ENCODE measurements at places on chromosomes 3 and 15.
A peak's percentile ranks its signal among the peaks of the same experiment; 100 is the strongest.

DNA sequence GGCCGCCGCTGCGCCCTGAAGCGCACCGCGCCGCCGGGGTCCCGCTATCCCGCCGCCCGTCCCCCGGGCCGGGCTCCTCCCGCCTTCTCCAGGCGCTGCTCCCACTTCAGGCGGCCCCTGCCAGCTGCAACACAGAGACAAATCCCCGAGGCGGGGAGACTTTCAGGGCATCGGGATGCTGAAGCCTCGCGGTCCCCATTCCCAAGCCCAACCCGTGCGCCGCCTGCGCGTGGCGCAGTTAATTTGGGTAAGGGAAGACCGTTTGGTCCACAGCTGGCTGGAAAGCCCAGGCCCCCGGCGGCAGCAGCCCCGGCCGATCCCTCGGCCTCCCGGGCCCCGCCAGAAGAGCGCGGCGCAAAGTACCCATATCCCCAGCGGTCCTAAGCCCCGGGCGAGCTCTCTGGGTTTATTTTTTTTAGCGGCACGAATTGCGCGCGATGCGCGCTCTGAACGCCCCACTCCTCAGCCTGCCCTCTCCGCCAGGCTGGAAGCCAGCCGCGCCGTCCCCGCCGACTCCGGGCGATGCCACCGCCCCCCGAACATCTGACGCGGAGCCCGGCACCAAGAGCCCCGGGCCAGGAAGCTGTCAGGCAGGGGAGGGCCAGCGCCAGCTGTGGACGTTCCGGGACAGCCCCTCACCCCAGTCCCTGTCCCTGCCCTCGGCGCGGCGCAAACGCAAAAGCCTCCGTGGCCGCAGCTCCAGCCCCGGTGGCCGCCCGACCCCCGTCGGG lies 517 bp downstream of the FBN1 start:
- no peak for DNase-seq

- DNase-seq = no peak
Measured at GRCh38 chr15:100705841-100706240, 103.5 kb downstream of the ASB7 start.

DNA sequence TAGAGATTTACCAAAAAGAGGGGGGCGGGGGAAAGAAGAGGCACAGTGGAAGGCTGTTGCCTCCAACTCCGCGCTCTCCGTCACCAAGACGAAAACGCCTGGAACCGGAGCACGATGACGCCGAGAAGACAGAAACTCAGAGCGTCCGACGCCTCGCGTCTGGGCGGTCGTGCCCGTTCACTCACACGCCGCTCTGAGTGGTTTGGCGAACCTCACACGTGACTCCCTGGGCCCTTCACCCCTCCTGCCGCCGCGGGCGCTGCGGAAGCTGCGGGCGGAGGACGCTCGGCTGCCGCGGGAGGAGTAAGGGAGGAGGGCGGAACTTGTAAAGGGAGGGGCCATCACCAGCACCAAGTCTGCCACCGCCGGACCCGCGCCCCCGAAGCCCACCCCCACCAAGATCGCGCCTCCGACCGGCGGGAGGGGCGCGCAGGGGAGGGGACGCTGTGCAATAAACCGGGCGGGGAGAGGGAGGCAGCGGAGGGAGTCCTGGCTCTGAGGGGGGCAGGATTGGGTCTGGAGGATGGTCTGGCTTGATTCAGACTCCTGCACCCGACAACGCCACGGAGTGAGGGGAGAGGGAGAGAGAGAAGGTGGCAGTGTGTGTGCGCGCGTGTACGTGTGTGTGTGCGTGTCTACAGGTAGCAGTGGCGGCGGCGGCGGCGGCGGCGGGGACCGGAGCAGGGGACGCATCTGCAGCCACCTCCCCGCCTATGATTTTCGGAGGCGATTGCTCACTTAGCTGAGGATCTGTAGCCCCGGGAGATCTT lies 1.9 kb upstream of the NLGN1 start:
- DNase-seq = peak; percentile 58

DNA sequence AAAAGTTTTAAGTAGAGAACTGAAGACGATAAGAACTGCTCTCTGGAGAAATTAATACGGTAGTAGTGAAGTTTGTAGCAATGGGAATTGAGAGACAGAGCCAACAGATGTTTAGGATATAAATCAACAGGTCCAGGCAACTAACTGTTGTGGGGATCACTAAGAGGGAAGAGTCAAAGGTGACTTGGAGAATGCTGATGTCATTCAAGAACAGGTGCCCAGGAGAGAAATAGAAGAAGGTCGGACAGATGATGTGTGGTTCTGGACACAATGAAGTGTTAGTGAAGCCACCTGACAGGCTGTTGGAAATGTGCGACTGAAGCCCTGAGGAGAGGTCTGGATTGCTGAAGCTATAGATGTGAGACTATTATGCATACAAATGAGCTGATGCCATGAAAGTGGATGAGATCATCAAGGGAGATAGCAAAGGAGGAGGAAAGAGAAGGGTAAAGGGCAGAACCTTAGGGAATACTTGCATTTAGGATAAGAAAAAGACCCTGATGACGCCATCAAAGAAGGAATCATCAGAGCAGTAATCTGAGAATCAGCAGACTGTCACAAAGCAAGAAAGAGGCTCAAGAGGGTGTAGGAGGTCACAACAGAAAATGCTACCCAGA lies 183.7 kb downstream of the FRMD5 start:
- DNase-seq = no peak

- no peak for DNase-seq
Measured at GRCh38 chr15:41483519-41483918, 10.2 kb upstream of the ITPKA start.

DNA sequence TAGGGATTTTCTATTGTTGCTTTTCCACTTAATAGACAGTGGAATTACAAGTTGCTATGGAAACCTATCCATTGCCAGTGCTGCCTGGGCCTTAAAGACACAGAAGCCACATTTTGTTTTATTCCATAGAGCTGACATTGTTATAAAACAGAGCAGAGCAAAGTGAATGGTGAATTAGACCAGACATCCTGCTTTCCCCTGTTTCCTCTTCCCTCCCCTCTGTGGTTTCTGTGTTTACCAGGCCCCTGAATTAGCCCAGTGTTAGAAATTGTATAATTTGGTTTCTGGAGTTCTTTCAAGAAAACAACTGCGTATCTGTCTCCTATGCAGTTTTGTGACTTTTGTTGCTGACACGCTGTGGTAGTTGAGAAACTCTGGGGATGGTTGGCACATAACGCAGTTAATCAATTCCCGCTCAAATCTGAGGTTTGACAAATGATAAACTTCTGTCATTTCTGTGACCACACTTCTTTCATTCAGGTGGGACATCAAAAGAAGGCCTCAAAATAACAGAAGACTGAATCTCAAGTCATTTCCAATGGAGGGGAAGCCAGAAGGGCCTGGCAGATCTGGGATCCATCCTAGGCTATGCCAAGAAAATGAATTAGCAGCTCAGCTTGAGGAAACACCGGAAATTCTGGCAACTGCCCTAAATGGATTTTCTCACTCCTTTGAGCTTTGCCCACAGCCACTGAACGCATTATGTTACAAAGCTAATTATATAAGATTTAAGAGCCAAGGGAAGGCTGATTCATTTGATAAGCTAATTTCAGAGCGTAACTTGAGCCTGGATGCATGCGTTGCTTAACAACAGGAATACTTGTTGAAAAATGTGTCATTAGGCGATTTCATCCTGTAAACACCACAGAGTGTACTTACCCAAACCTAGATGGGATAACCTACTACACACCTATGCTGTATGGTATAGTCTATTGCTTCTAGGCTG lies 46.9 kb downstream of the NR1D2 start:
- DNase-seq = no peak

- DNase-seq = peak; percentile 37
Measured at GRCh38 chr15:82832601-82833361, 23.4 kb downstream of the WHAMM start.

- peak; percentile 67 for DNase-seq
Measured at GRCh38 chr15:96276438-96277210, 53.9 kb upstream of the NR2F2 start.

DNA sequence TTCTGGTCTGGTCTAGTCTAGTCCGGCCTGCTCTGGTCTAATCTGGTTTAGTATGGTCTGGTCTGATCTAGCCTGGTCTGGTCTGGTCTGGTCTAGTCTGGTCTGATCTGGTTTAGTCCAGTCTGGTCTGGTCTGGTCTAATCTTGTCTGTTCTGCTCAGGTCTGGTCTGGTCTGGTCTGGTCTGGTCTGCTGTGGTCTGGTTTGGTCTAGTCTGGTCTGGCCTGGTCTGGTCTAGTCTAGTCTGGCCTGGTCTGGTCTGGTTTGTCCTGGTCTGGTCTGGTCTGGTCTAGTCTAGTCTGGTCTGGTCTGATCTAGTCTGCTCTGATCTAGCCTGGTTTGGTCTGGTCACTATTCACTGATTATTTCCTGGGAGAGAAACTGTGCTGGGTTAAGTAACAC lies 84.1 kb upstream of the PRR23E start:
- no peak for DNase-seq

DNA sequence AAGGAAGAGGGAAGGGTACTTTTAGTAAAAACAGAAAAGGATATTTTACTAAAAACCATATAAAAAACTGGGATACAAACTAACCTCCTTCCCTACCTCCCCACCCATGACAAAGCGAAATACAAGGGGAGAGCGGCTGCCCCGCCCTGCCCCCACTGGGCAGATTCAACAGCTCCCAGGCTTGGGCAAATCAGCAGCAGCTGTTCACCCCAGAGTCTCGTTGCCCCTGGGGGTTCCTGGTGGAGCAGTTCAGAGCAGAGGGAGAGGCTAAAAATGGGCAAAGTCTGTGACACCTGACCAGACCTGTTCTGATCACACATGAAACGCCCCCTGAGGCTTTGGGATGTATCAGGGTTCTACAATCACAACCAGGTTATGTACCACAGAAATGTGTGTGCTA lies 2.5 kb upstream of the ETFA start:
- no peak for DNase-seq

GRCh38 chr3:190289989-190290388 lies 32.3 kb downstream of the CLDN1 start:
- no peak for DNase-seq

- DNase-seq = no peak
Measured at GRCh38 chr15:55942332-55942731, 51.1 kb downstream of the NEDD4 start.

DNA sequence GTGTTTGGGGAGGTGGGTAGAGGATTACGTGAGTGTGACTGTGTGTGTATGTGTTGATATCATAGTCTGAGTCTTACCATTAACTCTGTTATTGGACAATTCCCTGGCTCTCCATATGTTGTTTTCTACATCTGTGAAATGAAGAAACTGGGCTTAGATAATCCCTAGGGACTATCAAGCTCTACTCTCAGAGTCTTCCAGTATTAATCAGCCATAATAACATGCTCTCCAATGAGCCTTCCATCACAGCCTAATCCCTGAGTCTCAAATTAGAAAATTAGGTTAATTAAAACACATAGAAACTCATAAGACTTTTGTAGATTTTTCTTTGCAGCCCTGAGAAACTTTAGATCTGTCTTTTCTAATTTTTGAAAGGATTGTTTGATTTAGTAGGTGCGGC lies 404.2 kb upstream of the RARB start:
- DNase-seq = no peak

DNA sequence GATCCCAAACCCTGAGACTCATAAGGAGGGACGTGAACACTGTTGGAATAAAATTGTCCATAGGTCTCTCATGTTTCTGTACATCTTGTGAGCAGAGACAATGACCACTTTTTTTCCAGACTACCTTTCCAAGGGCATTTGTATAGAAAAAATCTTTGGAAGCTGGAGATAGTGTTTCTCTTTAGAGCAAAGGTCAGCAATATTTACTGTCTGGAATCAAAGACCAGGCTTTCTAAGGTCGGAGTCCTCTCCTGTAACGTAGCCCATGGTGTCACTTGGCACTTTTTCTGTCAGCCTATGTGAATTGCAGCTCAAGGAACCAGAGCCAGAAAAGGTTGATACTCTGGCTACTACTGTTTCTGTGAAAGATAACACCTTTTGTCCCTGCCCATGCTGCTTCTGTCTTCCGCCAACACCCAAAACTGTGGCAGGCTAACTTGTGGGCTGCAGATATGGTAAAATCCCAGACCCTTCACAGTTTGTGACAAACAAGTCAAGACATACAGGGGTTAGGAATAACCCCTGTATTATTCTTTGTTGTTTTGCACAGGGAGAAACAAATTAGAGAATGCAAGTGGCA lies 578.3 kb downstream of the GRM7 start:
- DNase-seq = no peak

DNA sequence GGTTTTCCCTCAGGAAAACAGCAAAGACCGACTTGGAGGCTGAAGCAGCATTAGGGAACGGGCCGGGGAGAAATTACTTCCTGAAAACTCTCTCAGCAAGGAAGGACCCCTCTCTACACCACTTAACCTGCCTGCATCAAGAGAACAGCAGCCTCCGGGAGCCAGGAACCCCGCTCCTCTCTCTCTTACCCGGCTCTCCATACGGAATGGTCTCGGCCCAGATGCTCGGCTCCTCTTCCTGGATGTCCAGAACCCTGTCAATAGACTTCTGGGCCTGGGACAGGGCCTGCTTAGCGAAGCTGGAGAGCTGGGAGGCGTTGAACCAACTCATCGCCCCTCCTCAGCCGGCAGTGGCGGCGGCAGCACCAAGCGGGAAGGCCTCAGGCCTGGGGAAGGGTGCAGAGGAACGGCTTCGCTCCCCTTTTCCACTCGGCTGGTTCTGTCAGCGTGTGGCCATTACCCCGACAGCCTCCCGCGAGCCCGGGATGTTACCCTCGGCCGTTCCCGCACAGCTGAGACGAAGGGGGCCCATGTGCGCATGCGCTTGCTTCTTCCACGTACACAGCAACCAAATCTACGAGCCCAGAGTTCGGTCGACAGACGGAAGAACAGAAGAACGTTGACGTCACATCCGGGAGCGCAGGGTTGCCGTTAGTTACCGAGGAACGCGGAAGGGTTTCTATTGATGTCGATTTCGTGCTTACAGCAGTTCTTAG lies at the start of gene TMF1:
TSS of gene TMF1 (minus strand) at position 578 of the 716 bp plus-strand sequence. CDS start at position 331, 247 bp downstream.
- peak; percentile 98 for DNase-seq

DNA sequence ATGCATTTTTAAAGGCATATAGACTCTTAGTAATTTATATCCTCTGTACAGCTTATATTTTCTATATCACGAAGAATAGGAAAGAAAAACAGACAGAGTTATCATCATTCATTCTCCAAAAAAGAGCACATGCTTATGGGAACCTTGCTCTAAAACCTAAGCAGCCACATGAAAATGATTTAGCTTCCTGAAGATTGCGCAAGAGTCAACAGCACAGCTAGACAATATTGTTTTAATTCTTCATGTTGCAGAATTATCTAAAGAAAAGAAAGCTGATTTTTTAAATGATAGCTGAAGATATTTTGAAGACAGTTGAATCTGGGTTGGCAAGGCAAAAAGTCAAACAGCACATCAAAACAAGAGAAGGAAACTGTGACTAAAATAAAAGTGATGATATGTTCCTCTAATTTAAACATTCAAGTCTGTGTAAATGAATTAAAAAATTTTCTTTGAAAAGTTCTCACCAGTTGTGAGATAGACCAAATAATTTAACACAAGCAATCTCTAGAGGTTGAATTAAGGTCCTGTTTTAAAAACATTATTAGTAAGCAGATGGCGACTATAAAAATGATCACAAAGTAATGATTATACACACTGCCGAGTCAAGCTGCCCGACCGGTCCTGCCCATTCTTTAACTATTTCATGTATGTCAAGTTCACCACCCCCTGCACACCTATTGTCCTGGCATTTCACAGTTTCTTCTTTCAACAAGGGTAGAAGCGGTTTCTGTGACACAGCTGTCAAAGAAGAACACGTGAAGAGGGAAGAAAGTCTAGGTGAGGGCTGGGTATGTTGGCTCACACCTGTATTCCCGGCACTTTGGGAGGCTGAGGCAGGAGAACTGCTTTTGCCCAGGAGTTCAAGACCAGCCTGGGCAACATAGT lies 74.2 kb upstream of the BHLHE40 start:
- peak; percentile 16 for DNase-seq
